ENCODE measurements at places on chromosomes 12 and 14. TPM values are rescaled to one million over a fixed set of nuclear protein-coding genes. Genes with fewer than 3 reads are reported as not detected.

GRCh38 chr14:95220663-95221231, 63.4 kb upstream of the DICER1 start:
- no peaks in the 10 kb centered on the region for H3K36me3 ChIP-seq
- H3K4me3 ChIP-seq, result no peak overlapping the region
- H3K27me3 ChIP-seq, result no peaks in the 10 kb centered on the region
- no peak for DNase-seq
- no peaks in the 10 kb centered on the region for H3K4me1 ChIP-seq

GRCh38 chr14:83707056-83707455, 1822.9 kb upstream of the FLRT2 start:
- H3K27ac ChIP-seq, result no peak overlapping the region
- H3K4me3 ChIP-seq, result no peak overlapping the region
- no peaks in the 10 kb centered on the region for H3K4me1 ChIP-seq
- no peaks in the 10 kb centered on the region for H3K36me3 ChIP-seq

CD27 gene
- 56.7 TPM for total RNA-seq

CYP46A1 gene
- total RNA-seq, result 0.10 TPM

GRCh38 chr14:69865701-69866365, 13.4 kb upstream of the SMOC1 start:
- H3K4me1 ChIP-seq, result no peaks in the 10 kb centered on the region
- H3K27ac ChIP-seq, result no peak overlapping the region
- H3K27me3 ChIP-seq, result peaks cover 11% of the 10 kb centered on the region

KSR2 gene
- total RNA-seq, result 0.05 TPM

GRCh38 chr12:2360630-2361170, 307.9 kb downstream of the CACNA1C start:
- H3K4me1 ChIP-seq, result peaks cover 24% of the 10 kb centered on the region
- no peaks in the 10 kb centered on the region for H3K36me3 ChIP-seq
- H3K27ac ChIP-seq, result no peak overlapping the region

DNA sequence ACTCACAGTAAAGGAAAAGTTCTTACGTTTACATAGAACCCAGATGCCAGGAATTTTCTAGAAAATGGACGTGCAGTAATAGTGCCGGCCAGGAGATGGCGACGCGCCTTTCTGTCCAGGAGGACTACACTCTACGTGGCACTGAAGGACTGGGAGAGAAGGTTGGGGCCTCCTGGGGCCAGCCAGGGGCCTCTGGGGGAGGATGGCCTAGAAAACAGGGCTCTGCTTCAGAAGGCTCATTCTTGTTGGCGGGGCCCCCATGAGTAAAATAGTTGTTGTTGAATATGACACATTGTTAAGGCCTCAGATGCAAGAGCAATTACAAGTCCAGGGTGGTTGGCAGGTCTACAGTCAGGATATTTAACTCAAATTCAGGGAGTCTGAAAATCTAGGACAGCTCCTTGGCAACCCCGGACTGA, 120.1 kb upstream of the MAX start:
- H3K4me3 ChIP-seq, result no peak overlapping the region
- peaks cover 28% of the 10 kb centered on the region for H3K4me1 ChIP-seq
- peak; percentile 74 for DNase-seq
- no peaks in the 10 kb centered on the region for H3K27me3 ChIP-seq

DNA sequence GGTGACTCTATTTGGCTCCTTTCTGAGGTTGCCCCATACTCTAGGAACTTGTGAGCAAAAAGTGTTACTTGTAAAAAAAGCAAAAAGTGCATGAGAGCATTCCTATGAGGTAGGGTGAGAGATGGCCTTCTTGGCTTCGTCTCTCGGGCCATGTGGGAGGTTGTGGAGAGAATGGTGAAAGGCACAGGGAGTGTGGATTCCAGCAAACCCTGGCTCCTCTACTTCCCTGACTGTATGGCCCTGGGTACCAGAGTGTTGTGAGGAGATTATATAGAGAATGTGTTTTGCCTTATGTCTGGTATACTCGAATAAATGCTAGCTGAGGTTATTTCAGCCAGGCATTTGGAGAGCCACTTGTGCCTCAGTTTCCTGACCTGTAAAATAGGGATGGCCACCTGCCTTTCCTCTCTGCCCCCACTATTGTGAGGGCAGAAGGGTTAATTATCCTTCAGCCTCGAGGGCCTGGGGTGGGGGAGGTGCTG, 11.0 kb downstream of the PLEKHG3 start:
- H3K27ac ChIP-seq, result no peak overlapping the region
- no peaks in the 10 kb centered on the region for H3K27me3 ChIP-seq
- peak; percentile 3 for DNase-seq
- no peaks in the 10 kb centered on the region for H3K4me1 ChIP-seq
- no peaks in the 10 kb centered on the region for H3K36me3 ChIP-seq

GRCh38 chr14:101062601-101063000, 159.1 kb upstream of the RTL1 start:
- no peaks in the 10 kb centered on the region for H3K4me1 ChIP-seq
- no peak for DNase-seq
- no peak overlapping the region for H3K4me3 ChIP-seq
- peaks cover under 1% of the 10 kb centered on the region for H3K27me3 ChIP-seq
- no peaks in the 10 kb centered on the region for H3K36me3 ChIP-seq
- no peak overlapping the region for H3K27ac ChIP-seq

DNA sequence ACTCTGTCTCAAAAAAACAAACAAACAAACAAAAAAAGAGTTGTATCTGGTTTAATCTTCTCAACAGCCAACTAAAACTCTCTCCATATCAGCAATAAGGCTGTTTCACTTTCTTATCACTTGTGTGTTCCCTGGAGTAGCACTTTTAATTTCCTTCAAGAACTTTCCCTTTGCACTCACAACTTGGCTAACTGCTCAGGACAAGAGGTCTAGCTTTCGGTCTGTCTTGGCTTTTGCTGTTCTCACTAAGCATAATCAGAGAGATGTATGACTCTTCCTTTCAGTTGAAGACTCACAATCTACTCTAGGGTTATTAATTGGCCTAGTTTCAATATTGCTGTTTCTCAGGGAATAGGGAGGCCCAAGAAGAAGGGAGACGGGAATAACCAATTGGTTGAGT, 12.3 kb downstream of the NEMP1 start:
- H3K4me1 ChIP-seq, result peaks cover 82% of the 10 kb centered on the region
- H3K36me3 ChIP-seq, result peaks cover 69% of the 10 kb centered on the region
- no peak overlapping the region for H3K4me3 ChIP-seq
- H3K27me3 ChIP-seq, result no peaks in the 10 kb centered on the region
- peak overlapping the region; percentile 96 for H3K27ac ChIP-seq
- DNase-seq, result no peak

Measured in activated naive CD4-positive, alpha-beta T cell treated with anti-CD3 and anti-CD28 coated beads for 36 hours (primary cell).